Trophoblast cell (in vitro differentiated cells and primary cell): ENCODE measurements at places on chromosomes 3 and 15.

DNA sequence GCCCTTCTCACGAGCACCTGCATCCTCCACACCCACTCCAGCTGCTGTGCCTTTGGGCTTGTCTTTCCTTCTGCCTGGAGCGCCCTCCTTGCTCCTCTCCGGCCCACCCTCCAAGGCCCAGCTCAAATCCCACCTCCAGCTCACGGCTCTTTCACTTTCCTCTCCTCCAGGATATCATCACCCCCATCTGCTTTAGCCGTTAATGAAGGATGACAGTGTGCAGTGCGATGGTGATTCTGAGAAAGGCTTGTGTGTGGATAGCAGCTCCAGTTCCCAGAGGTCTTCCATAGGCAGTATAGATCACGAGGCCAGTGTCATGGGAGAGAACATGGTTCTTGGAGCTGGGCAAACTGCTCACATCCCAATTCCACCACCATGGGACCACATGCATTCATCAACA, 237.4 kb downstream of the TLE3 start:
- DNase-seq = no peak

DNA sequence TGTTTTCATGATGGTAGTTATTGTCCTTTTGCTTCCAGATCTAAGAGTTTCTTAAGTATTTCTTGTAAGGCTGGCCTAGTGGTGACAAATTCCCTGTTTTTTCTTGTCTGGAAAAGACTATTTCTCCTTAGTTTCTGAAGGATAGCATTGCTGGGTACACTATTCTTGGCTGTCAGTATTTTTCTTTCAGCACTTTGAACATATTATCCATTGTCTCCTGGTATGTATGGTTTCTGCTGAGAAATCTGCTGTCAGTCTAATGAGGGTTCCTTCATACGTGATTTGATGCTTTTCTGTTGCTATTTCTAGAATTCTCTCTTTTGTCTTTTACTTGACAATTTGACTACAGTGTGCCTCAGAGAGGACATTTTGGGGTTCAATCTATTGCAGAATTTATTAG, 134.3 kb downstream of the CGGBP1 start:
- no peak for DNase-seq

DNA sequence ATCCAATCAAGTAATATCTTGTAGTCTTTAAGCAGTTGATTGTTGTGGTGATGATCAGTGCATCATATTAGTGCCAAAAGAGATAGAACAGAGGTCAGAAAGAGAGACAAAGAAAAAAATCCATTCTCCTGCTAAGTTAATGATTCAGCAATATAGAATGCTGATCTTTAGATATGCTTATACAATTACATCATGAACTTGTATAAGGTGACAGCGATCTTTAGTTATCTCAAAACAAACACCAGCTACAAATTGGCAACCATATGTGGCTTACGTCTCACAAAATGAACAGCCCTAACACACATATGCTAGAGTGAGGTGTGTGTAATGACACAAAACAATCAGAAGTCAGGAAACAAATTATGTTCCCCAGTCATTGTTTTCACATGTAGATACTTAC, 12.5 kb downstream of the LSAMP start:
- no peak for DNase-seq

DNA sequence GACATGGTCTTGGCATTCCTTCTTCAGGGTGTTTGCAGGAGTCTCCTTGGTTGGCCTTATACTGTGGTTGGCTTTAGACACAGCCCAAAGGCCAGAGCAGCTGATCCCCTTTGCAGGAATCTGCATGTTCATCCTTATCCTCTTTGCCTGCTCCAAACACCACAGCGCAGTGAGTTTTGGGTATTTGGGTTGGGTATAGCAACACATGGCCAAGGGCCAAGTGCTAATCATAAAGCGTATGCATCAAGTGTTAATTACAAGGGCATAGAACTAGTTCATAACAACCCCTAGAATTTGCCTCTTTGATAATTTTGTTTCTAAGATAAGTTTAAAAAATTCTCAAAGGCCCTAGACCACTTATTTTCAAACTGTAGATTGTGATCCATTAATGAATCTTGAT, 11.8 kb downstream of the SLC28A2 start:
- DNase-seq = no peak

DNA sequence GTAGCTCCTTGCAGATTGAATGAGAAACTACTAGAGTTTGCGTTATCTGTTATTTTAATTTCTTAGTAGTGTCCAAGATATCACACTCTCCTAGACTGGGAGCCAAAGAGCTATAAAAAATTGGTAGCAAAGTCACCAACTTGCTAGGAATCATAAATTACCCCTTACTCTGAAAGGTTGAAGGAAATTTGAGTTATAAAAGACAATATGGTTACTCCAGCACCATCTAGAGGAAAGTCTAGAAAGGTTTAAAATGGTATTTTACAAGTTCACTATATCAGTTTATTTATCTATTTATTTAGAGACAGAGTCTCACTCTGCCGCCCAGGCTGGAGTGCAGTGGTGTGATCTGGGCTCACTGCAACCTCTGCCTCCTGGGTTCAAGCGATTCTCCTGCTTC, 121.6 kb downstream of the RBPMS2 start:
- peak; percentile 6 for DNase-seq

GRCh38 chr3:139427283-139428060, 38.0 kb upstream of the COPB2 start:
- peak; percentile 94 for DNase-seq

DNA sequence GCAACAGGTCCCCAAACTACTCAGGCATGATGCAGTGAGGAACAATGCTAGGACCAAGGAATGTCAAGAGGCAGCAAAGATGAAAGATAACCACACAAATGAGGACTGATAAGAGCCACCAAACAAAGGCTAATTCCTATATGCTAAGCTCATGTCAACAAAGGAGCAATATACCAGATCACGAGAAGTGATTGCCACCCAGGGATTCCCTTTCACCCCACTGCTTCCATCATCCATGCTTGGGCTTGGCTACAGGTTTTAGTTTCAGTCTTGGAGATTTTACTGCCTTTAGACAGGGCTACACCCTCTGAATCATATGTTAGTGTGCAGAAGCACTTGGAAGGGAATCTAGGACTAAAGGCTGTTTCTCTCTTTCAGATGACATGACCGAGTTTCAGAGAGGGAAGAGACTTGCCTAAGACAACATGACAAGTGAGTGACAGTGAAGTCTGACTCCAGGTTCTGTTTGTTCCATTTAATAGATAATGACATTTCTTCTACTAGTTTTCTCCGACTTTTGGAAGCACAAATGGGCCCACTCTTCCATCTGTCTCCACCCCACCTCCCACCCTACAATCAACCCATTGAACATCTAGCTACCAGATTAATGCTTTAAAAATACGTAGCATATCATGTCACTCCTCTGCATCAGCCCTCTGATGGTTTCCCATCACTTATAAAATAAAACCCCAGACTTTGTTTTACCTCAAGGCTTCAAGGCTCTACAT, 173.5 kb upstream of the LRRN1 start:
- peak; percentile 87 for DNase-seq

DNA sequence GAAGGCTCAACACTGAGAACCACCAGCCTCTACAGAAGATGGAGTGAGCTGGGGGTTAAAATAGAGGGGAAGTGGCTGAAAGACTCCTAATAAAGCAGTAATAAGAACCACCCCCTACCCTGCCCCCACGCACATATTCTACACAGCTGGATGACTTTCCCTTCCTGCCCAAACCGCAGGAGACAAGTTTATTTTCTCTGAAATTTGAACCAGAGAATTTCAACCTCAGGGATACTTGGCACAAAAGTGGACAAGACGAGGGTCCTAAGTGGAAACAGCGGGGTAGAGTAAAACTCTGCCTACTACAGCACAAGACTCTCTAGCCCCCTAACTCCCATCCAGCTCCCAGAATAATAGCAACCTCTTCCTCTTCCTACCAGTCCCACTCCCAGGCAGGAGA, 28.4 kb downstream of the USF3 start:
- DNase-seq = no peak

DNA sequence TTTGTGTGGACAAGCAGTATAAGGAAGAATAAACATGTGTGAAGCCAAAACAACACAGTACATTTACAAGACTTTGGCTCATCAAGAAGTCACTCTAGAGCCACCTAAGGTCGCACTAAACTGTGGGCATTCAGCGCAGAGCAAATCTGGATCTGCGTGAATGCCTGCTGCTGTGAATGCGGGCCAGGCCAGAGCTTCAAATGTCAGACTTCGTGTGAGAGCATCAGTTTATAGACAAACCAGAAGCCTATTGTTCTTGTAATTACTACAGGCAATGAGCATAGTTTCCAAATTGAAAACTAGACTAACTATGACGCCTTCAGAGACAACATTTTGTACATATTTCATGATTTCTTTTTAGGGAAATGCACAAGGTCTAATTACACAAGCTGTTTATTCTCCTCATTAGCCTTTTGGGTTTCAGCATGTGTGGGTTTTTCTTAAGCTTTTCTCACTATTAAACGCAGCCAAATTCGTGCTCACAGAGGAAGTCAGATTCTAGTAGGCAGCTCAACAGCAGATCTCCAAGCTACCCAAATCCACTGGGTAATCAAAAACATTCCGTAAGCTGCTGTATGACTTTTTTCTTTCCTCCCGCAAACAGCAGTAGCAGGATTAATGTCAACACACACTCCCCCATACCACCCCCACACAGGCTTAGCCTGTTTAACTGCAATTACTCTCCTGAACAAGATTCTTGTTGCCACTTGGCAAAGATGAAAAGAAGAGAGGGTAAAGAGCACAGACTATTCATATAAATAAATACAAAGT, 84.5 kb upstream of the SETMAR start:
- DNase-seq = no peak

- no peak for DNase-seq
These were observed 58.7 kb upstream of the TGFBR2 start for GRCh38 chr3:30547716-30548115.

DNA sequence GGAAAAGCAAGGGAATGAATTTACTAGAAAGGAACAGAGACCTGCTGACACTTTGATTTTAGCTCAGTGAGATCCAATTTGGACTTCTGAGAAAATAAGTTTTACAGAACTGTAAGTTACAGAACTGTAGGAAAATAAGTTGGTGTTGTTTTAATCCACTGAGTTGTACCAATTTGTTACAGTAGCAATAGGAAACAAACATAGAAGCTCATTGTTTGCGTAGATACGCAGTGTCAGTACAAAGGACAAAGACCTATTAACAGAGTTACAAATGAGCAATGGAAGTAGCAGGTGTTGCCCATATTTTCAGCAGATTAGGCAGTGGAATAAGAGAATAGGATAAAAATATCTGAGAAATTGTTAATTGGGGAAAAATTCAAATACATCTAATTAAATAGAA, 385.8 kb upstream of the CNTN6 start:
- no peak for DNase-seq

DNA sequence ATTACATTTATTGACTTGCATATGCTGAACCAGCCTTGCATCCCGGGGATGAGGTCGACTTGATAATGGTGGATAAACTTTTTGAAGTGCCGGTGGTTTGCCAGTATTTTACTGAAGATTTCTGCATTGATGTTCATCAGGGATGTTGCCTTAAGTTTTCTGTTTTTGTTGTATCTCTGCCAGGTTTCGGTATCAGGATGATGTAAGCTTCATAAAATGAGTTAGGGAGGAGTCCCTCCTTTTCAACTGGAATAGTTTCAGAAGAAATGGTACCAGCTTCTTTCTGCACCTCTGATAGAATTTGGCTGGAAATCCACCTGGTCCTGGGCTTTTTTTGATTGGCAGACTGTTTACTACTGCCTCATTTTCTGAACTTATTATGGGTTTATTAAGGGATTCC, 250.8 kb downstream of the TBC1D5 start:
- DNase-seq = no peak

- no peak for DNase-seq
These were observed 7.5 kb downstream of the ZNF148 start for GRCh38 chr3:125367403-125368230.

GRCh38 chr15:43292375-43293078, 25.8 kb upstream of the TGM5 start:
- DNase-seq = no peak

DNA sequence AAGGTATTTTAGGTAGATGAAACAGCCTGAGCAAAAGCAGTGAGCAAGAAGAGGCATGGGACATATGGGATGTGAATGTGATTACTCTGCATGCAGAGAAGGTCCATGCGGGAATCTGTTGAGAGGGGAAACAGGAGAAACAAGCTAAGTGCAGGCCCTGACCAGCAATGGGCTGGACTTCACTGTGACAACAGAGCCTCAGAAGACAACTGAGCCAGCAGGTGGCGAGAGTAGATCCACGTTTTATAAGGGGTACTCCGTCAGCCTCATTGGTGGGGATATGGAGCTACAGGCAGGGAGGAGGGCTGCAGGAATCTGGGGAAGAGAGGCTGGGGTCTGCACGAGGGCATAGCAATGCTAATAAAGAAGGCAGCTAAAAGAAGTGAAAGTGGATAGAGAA, 405.9 kb upstream of the LMCD1 start:
- no peak for DNase-seq

DNA sequence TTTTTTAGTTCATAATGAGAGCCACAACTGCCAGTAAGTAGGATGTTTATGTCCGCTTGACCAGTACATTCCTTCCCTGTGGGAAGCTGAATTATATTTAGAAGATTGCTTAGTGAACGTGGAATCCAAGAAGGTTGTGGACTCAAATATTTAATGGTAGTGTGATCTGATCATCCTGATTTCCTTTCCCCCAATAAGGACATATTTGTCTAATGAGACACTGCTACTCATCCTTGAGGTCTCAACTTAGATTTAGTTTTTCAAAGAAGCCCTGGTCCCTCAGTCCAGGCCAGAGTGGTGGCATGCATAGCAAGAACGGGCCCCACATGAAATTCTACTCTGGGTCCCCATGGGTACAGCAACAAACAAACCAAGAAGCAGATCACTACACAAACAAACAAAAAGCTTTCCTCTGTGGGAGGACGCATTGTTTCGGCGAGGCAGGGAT, 60.8 kb downstream of the USP13 start:
- DNase-seq = no peak
